Activated CD4-positive, alpha-beta T cell treated with anti-CD3 and anti-CD28 coated beads, Interleukin-2, amount 10 ng/mL, durations not matched to agents 24 days and 14 days (primary cell): ENCODE measurements at places on chromosomes 2 and 18. TPM values are rescaled to one million over a fixed set of nuclear protein-coding genes. Genes with fewer than 3 reads are reported as not detected.

Gene FTCDNL1
- 2.0 and 2.1 TPM in 2 replicates for total RNA-seq

DNA sequence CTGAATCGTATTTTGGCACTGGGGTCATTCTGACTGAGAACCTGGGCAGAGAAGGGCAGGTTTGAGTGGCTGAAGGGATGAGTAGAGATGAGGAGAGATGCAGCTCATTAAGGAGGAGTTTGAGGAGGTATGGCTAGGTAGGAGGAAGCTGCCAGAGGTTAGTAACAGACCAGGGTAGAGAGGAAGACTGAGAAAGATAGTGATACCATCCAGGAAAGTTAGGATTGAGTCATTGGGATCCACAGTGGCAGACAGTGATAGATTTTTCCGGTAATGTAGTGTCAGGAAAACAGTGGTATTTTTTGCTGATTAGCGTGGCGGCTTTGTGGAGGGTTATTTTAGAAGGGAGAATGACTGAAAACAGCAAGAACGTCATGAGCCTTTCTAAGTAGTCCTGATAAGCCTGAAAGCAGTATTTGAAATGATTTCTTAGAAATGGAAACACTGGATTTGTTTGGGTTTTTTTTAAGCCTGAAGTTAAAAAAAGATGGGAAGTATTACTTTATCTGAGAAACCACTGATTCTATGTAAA is 65.6 kb upstream of the STON1 start:
- no peak for DNase-seq

DNA sequence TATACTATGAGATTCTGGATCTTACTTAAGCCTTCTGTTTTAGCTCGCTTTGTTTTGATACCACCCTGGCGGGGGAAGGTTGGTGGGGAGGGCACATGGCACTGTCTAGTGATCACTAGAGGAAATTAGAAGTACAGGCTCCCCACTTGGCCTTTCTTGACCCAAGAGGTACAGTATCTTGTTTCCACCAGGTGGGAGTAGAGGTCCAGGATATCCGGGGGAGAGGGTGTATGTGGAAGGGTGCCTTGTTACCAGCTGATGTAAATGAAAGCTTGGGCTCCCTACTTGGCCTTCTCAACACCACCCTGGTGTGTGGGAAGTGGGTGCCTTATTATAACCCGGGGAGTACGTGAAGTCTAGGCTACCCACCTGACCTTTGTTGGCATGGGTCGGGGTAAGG is 7.5 kb downstream of the GALNT1 start:
- no peak for DNase-seq

Gene PTPRN
- 0.07 TPM in 1 of 2 replicates, not detected in the other for total RNA-seq

Gene LYG2
- total RNA-seq, result not detected in 2 replicates

Gene ONECUT2
- not detected in 2 replicates for total RNA-seq

- no peak for DNase-seq
These were observed 43.9 kb downstream of the TOGARAM2 start for GRCh38 chr2:29024882-29025430.

Gene IL36RN
- total RNA-seq, result not detected in 2 replicates

Gene RTTN
- 25.5 and 28.2 TPM in 2 replicates for total RNA-seq

- peak; percentile 88 for DNase-seq
These were observed 110.4 kb upstream of the RAB27B start for GRCh38 chr18:54717673-54718407.

GRCh38 chr2:31138037-31138962 is at the start of gene GALNT14:
Gene GALNT14 (minus strand): TSS chr2:31138440. CDS start chr2:31138086, 354 bp downstream.
- DNase-seq, result peak; percentile 73

GRCh38 chr2:196591004-196591403 is 48.5 kb upstream of the CCDC150 start:
- no peak for DNase-seq

DNA sequence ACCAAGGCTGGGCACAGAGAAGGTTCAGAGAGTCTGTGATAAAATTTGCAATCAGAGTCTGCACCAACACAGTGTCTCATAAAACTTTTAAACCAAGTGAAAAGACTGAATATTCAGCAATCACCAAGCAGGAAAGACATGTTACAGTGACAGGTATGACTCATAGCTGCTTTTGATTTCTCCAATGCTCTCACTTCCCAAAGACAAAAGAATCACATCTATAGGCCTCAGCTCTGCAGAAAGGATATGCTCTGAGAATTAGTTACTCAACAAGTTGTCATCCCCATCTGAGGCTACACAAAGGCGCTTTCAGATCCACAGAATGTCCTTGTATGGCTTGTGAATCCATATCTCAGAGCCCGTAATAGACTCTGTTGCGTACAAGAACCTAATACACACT is 92.5 kb downstream of the KCNF1 start:
- DNase-seq, result no peak

Gene NFATC1
- 105 and 107 TPM in 2 replicates for total RNA-seq

GRCh38 chr2:101124643-101125366 is 26.4 kb downstream of the TBC1D8 start:
- no peak for DNase-seq

DNA sequence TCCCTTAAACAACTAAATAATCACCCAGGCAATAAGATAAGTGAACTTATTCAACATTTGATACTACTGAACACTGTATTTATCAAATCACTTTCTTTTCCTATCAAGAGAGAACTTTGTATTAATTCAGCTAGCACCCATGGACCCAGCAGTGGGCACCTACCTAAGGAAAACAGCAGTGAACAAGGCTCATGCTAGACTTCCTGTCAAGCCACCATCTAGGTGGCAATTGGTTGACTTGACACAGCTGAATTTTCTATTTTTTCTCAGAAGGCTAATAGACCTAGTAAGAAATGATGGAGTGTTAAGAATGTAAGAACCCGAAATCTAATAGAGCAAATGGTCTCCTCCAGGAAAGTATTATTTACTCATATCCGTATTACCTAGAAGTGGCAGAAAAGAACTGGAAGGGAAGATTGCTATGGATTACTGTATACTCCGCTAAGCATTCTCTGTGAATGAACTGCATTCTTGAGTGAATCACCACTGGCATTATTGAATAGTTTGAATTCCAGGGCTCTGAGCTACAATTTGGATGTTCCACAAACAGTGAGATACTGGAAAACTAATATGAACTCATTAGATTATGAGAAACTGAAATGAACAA is 988.2 kb upstream of the CDH2 start:
- no peak for DNase-seq

Gene FABP1
- not detected in 2 replicates for total RNA-seq

DNA sequence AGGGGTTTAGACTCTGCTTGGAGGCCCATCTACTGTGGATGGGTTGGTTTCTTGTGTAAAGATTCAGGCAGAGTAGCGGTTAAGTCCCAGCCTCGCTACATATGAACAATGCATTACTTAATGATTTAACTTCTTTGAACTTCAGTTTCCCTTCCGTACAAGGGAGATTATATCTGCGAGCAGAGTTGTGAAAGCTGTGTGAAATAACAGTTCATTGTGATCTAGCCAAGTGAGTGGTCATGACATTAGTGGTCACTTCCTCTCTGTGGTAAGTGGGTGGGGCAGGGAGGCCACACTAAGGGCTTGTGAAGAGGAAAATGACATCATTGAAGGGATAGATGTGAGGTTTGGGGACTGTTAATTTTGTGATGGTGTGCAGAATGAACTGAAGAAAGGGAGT is 14.1 kb upstream of the MEX3C start:
- peak; percentile 87 for DNase-seq

Gene TET3
- total RNA-seq, result 20.7 and 22.0 TPM in 2 replicates
